Left ventricle myocardium superior (tissue), 1 donor: ENCODE measurements at places on chromosomes 1 and 21. TPM values are rescaled to one million over a fixed set of nuclear protein-coding genes. Genes with fewer than 3 reads are reported as not detected.

DNA sequence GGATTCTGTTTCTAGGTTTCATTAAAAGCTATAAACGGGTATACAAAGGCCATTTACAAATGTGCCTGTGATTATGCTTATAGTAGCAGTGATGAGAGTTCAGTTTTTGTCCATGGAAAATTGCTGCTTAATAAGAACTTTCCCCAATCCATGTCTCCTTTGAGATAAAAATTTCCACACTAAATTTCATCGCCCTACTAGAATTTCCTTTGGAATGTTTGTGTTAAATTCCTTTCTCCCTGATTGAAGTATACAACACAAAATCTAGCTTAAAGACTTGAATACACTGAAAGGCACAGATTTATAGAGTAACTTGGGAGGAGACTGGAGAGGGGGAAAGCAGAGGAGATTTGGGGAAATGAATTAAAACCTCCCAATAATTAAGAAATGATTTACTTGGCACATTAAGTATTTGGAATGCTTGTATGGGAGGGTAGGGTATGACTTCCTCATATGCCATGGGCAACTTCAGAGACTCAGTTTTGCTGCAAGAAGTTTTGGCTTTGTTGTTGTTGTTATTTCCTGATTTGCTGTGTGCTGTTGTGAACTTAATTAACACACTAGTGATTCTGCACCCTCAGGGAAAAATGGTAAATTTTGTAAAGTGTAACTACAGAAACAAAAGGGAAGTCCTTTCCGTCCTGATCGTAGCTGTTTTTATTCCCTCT, 157.6 kb upstream of the LMO4 start:
- DNase-seq = no peak

DNA sequence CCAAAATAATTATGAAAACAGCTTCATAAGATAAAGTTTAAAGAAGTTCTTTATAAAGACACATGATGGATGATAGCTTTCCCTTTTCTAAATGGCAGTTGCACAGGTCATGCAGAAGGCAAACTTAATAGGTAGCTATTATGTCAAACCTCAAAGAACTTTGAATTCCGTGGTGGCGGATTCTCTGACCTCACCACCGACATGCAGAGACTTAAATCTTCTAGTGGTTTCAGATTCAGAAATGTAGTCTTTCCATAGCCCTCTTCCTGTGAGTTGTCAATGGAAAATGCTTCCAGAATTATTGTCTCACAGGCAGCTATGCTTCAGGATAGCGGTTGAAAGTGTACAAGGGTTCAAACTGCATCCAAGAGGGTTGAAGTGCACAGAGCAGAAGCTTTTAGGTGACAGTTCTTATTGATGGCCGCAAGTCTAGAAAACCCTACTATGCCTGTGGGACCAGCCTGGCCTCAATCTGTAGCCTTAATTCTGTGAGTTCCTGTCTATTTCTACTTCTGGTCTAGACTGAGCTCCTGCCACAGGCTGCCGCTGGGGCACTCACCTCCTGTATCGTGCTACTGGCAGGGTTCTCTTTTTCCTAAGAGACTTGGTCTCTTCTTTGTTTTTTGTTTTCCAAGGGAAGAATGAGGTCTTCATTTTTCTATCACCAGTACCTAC, 117.0 kb upstream of the ERRFI1 start:
- DNase-seq = no peak

DNA sequence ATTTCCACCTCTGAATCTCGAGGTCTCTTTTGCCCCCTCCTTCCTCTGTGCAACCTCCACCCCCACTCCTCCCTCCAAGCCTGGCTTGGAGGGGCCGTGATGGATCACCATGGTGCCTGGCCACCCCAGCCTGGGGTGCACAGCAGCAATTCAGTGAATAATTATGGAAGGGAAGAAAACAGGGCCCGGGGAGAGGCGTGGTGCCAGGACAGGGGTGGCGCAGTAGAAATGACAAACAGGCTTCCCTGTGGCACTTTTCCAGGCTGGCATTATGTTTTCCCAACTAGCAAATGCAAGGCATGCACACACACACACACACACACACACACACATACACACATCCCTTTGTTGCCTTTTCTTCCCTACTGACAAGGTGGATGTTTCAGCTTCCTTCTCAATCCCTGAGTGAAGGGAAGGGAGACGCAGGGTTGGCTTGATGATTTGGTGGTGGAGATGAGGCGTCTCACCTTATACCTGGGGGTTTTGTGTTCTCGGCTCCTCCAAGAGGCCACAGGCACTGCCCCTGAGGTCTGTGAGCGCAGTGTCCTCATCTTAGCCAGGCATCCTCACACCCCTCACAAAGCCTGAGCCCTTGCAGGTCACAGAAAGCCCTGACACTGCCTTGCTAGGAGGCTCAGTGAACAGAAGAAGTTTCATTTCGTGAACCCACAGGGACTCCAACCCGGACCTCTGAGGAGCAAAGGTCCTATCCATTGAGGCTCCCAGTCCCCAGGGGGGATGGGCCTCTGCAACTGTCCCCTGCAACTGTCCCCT, 215.8 kb downstream of the MATN1 start:
- DNase-seq = no peak

DNA sequence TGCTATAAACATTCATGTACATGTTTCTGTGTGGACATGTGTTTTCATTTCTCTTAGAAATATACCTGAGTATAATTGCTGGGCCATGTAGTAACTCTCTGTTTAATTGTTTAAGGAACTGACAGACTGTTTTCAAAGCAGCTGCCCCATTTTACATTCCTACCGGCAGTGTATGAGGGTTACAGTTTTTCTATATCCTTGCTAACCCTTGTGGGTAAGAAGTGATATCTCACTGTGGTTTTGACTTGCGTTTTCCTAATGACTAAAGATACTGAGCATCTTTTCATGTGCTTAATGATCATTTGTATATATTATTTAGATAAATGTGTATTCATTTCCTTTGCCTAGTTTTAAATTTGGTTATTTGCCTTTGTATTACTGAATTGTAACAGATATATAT, 81.7 kb downstream of the DNM3 start:
- DNase-seq = no peak

DNA sequence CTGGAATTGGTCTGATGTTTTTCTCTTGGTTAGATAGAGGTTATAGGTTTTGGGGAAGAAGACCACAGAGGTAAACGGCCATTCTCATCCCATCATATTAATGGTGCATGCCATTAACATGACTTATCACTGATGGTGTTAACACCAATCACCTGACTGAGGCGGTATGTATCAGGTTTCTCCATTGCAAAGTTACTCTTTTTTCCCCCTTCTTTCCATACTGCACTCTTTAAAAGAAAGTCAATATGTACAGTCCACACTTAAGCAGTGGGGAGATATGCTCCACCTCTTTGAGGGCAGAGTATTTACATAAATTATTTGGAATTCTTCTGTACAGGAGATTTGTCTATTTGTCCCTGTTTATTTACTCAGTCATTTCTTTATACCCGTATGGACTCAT, 35.7 kb upstream of the OSBPL9 start:
- DNase-seq = no peak

Gene OR2L8
- not detected for total RNA-seq

Gene CD2
- total RNA-seq = 1.7 TPM

Gene RGS13
- not detected for total RNA-seq

Gene ZNF593OS
- not detected for total RNA-seq

Gene TFF2
- not detected for total RNA-seq
